Effector memory CD4-positive, alpha-beta T cell (primary cell): ENCODE measurements at places on chromosomes 12 and 14.

GRCh38 chr12:29688914-29689313 is 94.8 kb downstream of the TMTC1 start:
- no peaks in the 10 kb centered on the region for H3K27me3 ChIP-seq
- no peaks in the 10 kb centered on the region for H3K36me3 ChIP-seq
- H3K27ac ChIP-seq = no peak overlapping the region
- no peak overlapping the region for H3K4me3 ChIP-seq
- no peak for DNase-seq

GRCh38 chr14:81772381-81772780 is 238.7 kb upstream of the SEL1L start:
- H3K4me3 ChIP-seq = no peak overlapping the region
- no peak for DNase-seq
- no peaks in the 10 kb centered on the region for H3K36me3 ChIP-seq
- no peaks in the 10 kb centered on the region for H3K27me3 ChIP-seq
- no peak overlapping the region for H3K27ac ChIP-seq

GRCh38 chr14:79656056-79656455 is 555.2 kb downstream of the DIO2 start:
- no peak overlapping the region for H3K4me3 ChIP-seq
- no peak overlapping the region for H3K27ac ChIP-seq
- DNase-seq = no peak
- H3K27me3 ChIP-seq = no peaks in the 10 kb centered on the region

- no peaks in the 10 kb centered on the region for H3K36me3 ChIP-seq
- peaks cover 67% of the 10 kb centered on the region for H3K27me3 ChIP-seq
- DNase-seq = no peak
- peaks cover 28% of the 10 kb centered on the region for H3K4me1 ChIP-seq
- H3K4me3 ChIP-seq = peak overlapping the region; percentile 57
Measured at GRCh38 chr12:26122681-26123481, 2.0 kb downstream of the BHLHE41 start.

GRCh38 chr12:123109319-123109772 is 41.5 kb downstream of the PITPNM2 start:
- no peaks in the 10 kb centered on the region for H3K36me3 ChIP-seq
- no peak overlapping the region for H3K27ac ChIP-seq
- H3K4me3 ChIP-seq = no peak overlapping the region

GRCh38 chr14:68848253-68848652 is 55.4 kb upstream of the ZFP36L1 start:
- no peak overlapping the region for H3K4me3 ChIP-seq
- H3K4me1 ChIP-seq = peaks cover 6% of the 10 kb centered on the region
- DNase-seq = no peak
- H3K27me3 ChIP-seq = no peaks in the 10 kb centered on the region
- H3K36me3 ChIP-seq = no peaks in the 10 kb centered on the region
- H3K27ac ChIP-seq = no peak overlapping the region

- no peak overlapping the region for H3K27ac ChIP-seq
- no peaks in the 10 kb centered on the region for H3K27me3 ChIP-seq
- H3K4me1 ChIP-seq = no peaks in the 10 kb centered on the region
- no peak for DNase-seq
- H3K36me3 ChIP-seq = no peaks in the 10 kb centered on the region
Measured at GRCh38 chr12:5588591-5588990, 156.7 kb downstream of the NTF3 start.

- no peak for DNase-seq
- H3K27me3 ChIP-seq = no peaks in the 10 kb centered on the region
- peaks cover 29% of the 10 kb centered on the region for H3K4me1 ChIP-seq
Measured at GRCh38 chr12:49944718-49945117, 5.8 kb upstream of the AQP2 start.

- DNase-seq = no peak
- H3K27ac ChIP-seq = no peak overlapping the region
- no peaks in the 10 kb centered on the region for H3K36me3 ChIP-seq
Measured at GRCh38 chr12:64551676-64552075, 58.6 kb upstream of the RASSF3 start.

GRCh38 chr14:24456980-24457379 is 14.4 kb upstream of the SDR39U1 start:
- H3K4me1 ChIP-seq = no peaks in the 10 kb centered on the region
- H3K27me3 ChIP-seq = no peaks in the 10 kb centered on the region
- H3K27ac ChIP-seq = no peak overlapping the region
- H3K36me3 ChIP-seq = no peaks in the 10 kb centered on the region
- no peak overlapping the region for H3K4me3 ChIP-seq

DNA sequence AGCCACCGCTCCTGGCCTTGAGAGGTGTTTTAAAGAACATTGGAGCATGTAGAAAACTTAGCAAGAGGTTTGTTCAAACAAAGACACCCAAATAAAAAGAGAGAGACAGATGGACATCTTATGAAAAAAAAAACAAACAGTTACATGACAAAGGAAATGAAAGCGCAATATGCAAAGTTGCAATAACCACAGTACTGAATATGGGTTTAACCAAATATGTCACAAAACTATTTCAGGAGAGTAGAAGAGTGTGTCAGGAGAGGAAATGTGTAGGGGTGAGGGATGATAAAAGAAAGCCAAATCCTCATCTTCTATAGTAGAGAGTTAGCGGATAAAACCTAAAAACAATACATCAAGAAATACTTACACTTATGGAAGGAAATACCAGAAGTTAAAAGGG is 98.4 kb downstream of the GTF2A1 start:
- H3K4me1 ChIP-seq = no peaks in the 10 kb centered on the region
- no peak overlapping the region for H3K4me3 ChIP-seq
- no peak for DNase-seq
- H3K27ac ChIP-seq = no peak overlapping the region
- no peaks in the 10 kb centered on the region for H3K27me3 ChIP-seq
- no peaks in the 10 kb centered on the region for H3K36me3 ChIP-seq

DNA sequence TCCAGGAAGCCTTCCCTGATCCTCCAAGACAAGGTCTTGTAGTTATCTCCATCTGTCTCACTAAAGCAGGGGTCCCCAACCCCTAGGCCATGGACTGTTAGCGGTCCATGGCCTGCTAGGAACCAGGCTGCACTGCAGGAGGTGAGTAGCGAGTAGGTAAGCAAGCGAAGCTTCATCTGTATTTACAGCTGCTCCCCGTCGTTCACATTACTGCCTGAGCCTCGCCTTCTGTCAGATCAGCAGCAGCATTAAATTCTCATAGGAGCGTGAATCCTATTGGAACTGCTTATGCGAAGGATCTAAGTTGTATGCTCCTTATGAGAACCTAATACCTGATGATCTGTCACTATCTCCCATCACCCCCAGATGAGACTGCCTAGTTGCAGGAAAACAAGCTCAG is 12.4 kb upstream of the NFYB start:
- no peak overlapping the region for H3K27ac ChIP-seq
- H3K4me3 ChIP-seq = no peak overlapping the region
- H3K4me1 ChIP-seq = peaks cover 7% of the 10 kb centered on the region
- H3K36me3 ChIP-seq = no peaks in the 10 kb centered on the region
- no peaks in the 10 kb centered on the region for H3K27me3 ChIP-seq
- no peak for DNase-seq

- H3K36me3 ChIP-seq = no peaks in the 10 kb centered on the region
- no peak for DNase-seq
- no peaks in the 10 kb centered on the region for H3K4me1 ChIP-seq
- no peak overlapping the region for H3K4me3 ChIP-seq
- no peak overlapping the region for H3K27ac ChIP-seq
Measured at GRCh38 chr12:14514154-14514842, 53.4 kb downstream of the PLBD1 start.

- H3K27me3 ChIP-seq = no peaks in the 10 kb centered on the region
- no peaks in the 10 kb centered on the region for H3K36me3 ChIP-seq
- H3K27ac ChIP-seq = no peak overlapping the region
- H3K4me3 ChIP-seq = no peak overlapping the region
Measured at GRCh38 chr14:106846218-106846617, 1319.8 kb downstream of the TMEM121 start.

- H3K36me3 ChIP-seq = no peaks in the 10 kb centered on the region
- no peak overlapping the region for H3K4me3 ChIP-seq
- H3K4me1 ChIP-seq = no peaks in the 10 kb centered on the region
Measured at GRCh38 chr12:20339060-20339459, 29.3 kb upstream of the PDE3A start.

GRCh38 chr14:86798330-86798729 is 1194.7 kb downstream of the GALC start:
- no peaks in the 10 kb centered on the region for H3K4me1 ChIP-seq
- no peak overlapping the region for H3K27ac ChIP-seq
- H3K4me3 ChIP-seq = no peak overlapping the region

GRCh38 chr12:97182769-97183168 is 275.7 kb downstream of the NEDD1 start:
- no peaks in the 10 kb centered on the region for H3K36me3 ChIP-seq
- H3K4me1 ChIP-seq = no peaks in the 10 kb centered on the region
- H3K27ac ChIP-seq = no peak overlapping the region
- no peaks in the 10 kb centered on the region for H3K27me3 ChIP-seq
- H3K4me3 ChIP-seq = no peak overlapping the region
- no peak for DNase-seq

- no peaks in the 10 kb centered on the region for H3K36me3 ChIP-seq
- no peak overlapping the region for H3K4me3 ChIP-seq
- no peak for DNase-seq
- no peaks in the 10 kb centered on the region for H3K27me3 ChIP-seq
- H3K27ac ChIP-seq = no peak overlapping the region
Measured at GRCh38 chr14:76564471-76565422, 188.8 kb downstream of the ESRRB start.

DNA sequence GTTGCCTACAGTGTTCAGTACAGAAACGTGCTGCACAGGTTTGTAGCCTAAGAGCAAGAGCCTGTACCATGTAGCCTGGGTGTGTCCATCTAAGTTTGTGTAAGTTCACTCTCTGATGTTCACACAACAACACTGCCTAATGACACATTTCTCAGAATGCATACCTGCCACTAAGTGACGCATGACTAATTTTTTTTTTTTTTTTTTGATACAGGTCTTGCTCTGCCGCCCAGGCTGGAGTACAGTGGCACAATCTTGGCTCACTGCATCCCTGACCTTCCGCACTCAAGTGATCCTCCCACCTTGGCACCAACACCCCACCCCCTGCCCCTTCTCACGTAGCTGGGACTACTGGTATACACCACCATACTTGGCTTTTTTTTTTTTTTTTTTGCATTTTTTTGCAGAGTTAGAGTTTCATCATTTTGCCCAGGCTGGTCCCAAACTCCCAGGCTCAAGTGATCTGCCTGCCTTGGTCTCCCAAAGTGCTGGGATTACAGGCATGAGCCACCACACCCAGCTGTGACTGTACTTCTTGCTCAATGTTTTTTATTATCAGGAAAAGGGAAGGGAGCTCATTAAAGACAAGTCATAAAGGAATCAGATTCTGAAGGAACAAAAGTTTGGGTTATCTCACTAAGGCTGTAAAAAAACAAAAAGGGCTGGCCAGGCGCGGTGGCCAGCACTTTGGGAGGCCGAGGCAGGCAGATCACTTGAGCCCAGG is 10.0 kb upstream of the CDC42BPB start:
- H3K27ac ChIP-seq = no peak overlapping the region
- DNase-seq = no peak
- no peaks in the 10 kb centered on the region for H3K4me1 ChIP-seq
- no peaks in the 10 kb centered on the region for H3K36me3 ChIP-seq
- no peak overlapping the region for H3K4me3 ChIP-seq
- H3K27me3 ChIP-seq = peaks cover 3% of the 10 kb centered on the region

- no peak overlapping the region for H3K4me3 ChIP-seq
- H3K36me3 ChIP-seq = peaks cover 66% of the 10 kb centered on the region
- no peak overlapping the region for H3K27ac ChIP-seq
- H3K27me3 ChIP-seq = no peaks in the 10 kb centered on the region
Measured at GRCh38 chr14:103684471-103684870, 30.8 kb downstream of the XRCC3 start.

GRCh38 chr12:12837025-12837812 is 24.1 kb downstream of the DDX47 start:
- no peak overlapping the region for H3K4me3 ChIP-seq
- H3K36me3 ChIP-seq = peaks cover 13% of the 10 kb centered on the region
- H3K4me1 ChIP-seq = no peaks in the 10 kb centered on the region
- no peak for DNase-seq

GRCh38 chr14:60632777-60633176 is 16.5 kb downstream of the SIX1 start:
- DNase-seq = no peak
- H3K27me3 ChIP-seq = peaks cover 15% of the 10 kb centered on the region
- no peak overlapping the region for H3K4me3 ChIP-seq
- no peaks in the 10 kb centered on the region for H3K36me3 ChIP-seq
- no peak overlapping the region for H3K27ac ChIP-seq
- H3K4me1 ChIP-seq = peaks cover 6% of the 10 kb centered on the region

DNA sequence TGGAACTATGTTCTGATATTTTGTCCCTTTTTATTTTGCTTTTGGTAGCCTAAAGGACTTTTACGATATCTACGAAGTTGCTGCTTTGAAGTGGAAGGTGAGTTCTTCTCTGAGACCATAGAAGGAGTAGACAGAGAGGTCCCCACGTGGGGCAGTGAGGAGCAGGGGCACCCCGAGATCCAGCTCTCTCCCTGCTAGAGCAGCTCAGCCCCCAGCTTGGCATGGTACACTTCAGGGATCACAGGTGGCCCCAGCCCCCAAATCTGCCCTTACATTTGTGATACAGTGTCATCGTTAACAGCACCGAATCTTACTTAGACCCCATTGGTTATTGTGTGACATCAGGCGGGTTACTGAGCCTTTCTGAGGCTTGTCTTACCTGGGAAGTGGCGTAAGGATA is 56.8 kb downstream of the SLC8B1 start:
- H3K27me3 ChIP-seq = no peaks in the 10 kb centered on the region
- DNase-seq = no peak
- H3K4me3 ChIP-seq = no peak overlapping the region
- peaks cover 34% of the 10 kb centered on the region for H3K36me3 ChIP-seq

- no peaks in the 10 kb centered on the region for H3K27me3 ChIP-seq
- H3K36me3 ChIP-seq = no peaks in the 10 kb centered on the region
- DNase-seq = no peak
- no peak overlapping the region for H3K4me3 ChIP-seq
Measured at GRCh38 chr14:32428875-32429274, 99.8 kb downstream of the AKAP6 start.

DNA sequence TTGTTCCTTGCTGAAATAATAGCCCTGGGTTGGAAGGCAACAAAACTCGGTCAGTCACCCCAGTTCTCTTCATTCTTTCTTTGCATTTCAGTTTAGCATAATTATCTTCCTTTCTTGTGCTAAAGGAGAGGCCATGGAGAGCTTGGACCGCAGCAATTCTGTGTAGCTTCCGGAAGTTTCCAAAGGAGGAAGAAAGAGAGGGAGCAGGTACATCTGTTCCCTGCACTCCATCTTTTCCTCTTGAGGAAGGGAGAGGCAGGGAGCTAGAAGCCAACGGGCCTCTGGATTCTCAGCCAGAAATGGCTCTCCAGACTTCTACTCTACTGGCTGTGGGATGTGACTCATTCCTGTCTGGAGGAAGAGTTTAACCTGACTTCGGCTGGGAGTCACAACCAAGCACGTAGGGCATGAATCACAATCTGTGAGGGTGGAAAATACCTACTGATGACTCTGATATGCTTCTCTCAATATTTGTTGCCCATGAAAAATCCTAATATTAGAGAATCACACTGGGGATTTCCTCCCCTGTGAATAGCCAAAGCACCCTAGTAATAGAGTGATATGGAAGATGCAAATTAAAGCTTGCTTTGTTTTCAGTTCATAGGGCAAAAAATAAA is 17.0 kb downstream of the ANO6 start:
- H3K4me1 ChIP-seq = no peaks in the 10 kb centered on the region
- no peak overlapping the region for H3K27ac ChIP-seq
- no peak for DNase-seq
- H3K36me3 ChIP-seq = no peaks in the 10 kb centered on the region
- H3K4me3 ChIP-seq = no peak overlapping the region

GRCh38 chr12:116361414-116362223 is 84.1 kb upstream of the MED13L start:
- H3K36me3 ChIP-seq = no peaks in the 10 kb centered on the region
- DNase-seq = no peak
- peaks cover 7% of the 10 kb centered on the region for H3K4me1 ChIP-seq
- H3K4me3 ChIP-seq = no peak overlapping the region
- H3K27me3 ChIP-seq = no peaks in the 10 kb centered on the region
